Uterine smooth muscle cell (primary cell): ENCODE measurements at places on chromosomes 3 and 15. TPM values are rescaled to one million over a fixed set of nuclear protein-coding genes. Genes with fewer than 3 reads are reported as not detected.

Gene DUOX1
- total RNA-seq, result not detected in 2 replicates

Gene PROK2
- not detected in 2 replicates for total RNA-seq

Gene KCNMB3
- total RNA-seq, result 1.2 and 1.5 TPM in 2 replicates

Gene ALDH1L1
- 0.25 TPM in 1 of 2 replicates, not detected in the other for total RNA-seq

Gene TMEM212
- 0.11 TPM in 1 of 2 replicates, not detected in the other for total RNA-seq

Gene SV2B
- under 0.01 and 0.12 TPM in 2 replicates for total RNA-seq

Gene ACP3
- total RNA-seq, result 11.1 and 27.1 TPM in 2 replicates

Gene TUSC7
- total RNA-seq, result not detected in 2 replicates
